Upper lobe of left lung (tissue), 6 donors: ENCODE measurements at places on chromosomes 2 and 18. TPM values are rescaled to one million over a fixed set of nuclear protein-coding genes. Genes with fewer than 3 reads are reported as not detected.
A peak's percentile ranks its signal among the peaks of the same experiment; 100 is the strongest.

DNA sequence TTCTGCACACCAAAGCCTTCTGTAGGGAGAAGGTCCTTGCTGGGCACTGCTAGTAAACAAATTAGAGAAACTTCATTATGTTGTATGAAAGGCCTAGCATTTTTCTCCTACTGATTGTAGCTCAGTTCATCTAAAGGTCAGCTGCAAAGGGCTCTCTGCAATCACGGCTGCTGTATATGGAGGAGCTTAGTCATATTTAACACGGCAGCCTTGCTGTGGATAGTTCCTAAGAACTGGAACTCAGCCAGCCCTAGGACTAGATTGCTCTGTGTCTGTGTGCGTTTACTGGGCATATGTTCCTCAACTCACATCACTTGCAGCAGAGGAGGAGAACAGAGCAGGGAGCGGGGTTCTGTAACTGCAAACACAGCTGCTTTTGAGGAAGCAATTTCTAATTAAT is 1103.9 kb upstream of the KLHL29 start:
- no peak overlapping the region for H3K4me3 ChIP-seq
- H3K4me1 ChIP-seq = no peaks in the 10 kb centered on the region
- H3K27me3 ChIP-seq = no peaks in the 10 kb centered on the region
- H3K27ac ChIP-seq = no peak overlapping the region
- DNase-seq = peak; percentile 21

DNA sequence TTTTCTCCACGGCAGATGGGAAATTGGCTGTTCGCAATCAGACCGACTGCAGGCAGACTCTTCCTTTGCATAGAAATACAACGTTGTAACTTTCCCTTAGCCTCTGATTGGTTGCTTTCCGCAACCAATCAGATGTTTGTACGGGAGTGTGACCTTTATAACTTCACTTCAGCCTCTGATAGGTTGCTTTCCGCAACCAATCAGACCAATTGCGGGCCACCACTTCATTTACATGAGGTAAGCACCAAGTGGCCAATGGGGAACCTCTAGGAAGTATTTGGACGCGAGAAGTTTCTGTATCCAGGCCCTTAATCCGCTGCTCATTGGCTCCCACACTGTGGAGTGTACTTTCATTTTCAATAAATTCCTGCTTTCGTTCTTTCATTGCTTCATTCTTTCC is 19.1 kb downstream of the SLC25A12 start:
- no peak for DNase-seq
- no peaks in the 10 kb centered on the region for H3K27me3 ChIP-seq
- H3K4me3 ChIP-seq = no peak overlapping the region
- H3K36me3 ChIP-seq = no peaks in the 10 kb centered on the region

- no peak for DNase-seq
- peaks cover 29% of the 10 kb centered on the region for H3K4me1 ChIP-seq
- no peak overlapping the region for H3K27ac ChIP-seq
- no peaks in the 10 kb centered on the region for H3K36me3 ChIP-seq
These were observed 27.8 kb upstream of the TNS1 start for GRCh38 chr2:218030409-218031195.

- no peak overlapping the region for H3K4me3 ChIP-seq
- no peak for DNase-seq
- no peak overlapping the region for H3K27ac ChIP-seq
- no peaks in the 10 kb centered on the region for H3K27me3 ChIP-seq
These were observed 56.6 kb upstream of the PPM1B start for GRCh38 chr2:44112096-44112495.

DNA sequence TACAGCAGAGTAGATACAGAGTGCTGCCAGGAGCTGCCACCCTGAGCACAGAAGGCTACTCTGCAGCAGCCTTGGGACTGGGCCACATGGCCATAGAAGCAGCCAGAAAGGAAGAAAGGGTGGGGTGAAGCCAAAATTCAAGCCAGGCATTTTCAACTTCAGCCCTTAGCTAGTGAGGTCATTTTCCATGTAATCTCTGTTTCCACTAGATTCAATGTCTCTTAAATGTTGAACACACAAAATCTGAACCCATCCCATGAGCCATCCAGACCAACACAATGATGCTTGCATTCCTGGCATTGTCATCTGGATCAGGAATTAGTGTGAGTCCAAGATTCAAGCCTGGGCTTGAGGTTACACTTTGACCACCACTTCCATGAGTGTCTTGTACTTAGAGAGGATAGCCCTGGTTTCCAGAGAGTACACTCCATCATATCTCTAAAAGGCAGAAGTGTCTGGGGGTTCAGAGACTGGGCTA is 243.6 kb downstream of the OSR1 start:
- H3K27ac ChIP-seq = no peak overlapping the region
- H3K36me3 ChIP-seq = no peaks in the 10 kb centered on the region
- no peak for DNase-seq

- H3K4me1 ChIP-seq = peaks cover 74% of the 10 kb centered on the region
- no peak for DNase-seq
- H3K4me3 ChIP-seq = no peak overlapping the region
- no peak overlapping the region for H3K27ac ChIP-seq
- no peaks in the 10 kb centered on the region for H3K36me3 ChIP-seq
These were observed 17.2 kb downstream of the PPP3R1 start for GRCh38 chr2:68235090-68235489.

DNA sequence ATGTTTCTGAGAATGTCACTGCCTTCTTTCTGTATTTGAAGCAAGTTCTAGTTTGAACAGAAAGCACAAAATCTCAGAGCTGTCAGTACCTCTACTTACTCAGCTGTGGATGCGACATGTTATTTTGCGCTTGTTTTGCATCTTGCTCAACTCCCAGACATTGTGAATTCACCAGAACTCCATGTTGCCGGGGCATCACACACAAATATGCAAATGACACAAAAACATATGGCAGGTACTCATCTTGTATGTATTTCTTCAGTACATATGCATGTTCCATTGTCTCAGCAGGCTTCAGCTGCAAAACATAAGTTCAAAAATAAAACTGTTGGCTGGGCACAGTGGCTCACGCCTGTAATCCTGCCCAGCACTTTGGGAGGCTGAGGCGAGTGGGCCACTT is 30.8 kb downstream of the ADCY3 start:
- no peaks in the 10 kb centered on the region for H3K27me3 ChIP-seq
- H3K4me3 ChIP-seq = no peak overlapping the region
- H3K27ac ChIP-seq = no peak overlapping the region
- no peak for DNase-seq

DNA sequence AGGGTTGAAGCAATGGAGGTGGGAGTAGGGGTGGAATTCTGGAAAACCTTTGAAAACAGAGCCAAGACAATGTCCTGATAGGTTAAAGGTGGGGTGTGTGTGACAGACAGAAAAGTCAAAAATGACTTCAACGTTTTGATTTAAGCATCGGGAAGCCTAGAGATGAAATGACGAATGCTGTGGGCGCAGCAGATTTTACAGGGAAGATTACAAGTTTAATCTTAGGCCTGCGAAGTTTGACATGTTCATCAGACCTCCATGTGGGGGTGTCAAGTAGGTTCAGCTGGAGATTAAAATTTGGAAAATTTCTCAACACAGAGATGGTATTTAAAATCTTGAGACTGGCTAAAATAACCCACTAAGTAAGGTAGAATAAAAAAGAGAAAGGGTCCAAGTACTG is 453.3 kb downstream of the TXNL1 start:
- H3K4me3 ChIP-seq = no peak overlapping the region
- no peaks in the 10 kb centered on the region for H3K36me3 ChIP-seq
- no peaks in the 10 kb centered on the region for H3K27me3 ChIP-seq
- H3K4me1 ChIP-seq = no peaks in the 10 kb centered on the region
- DNase-seq = no peak

- no peak for DNase-seq
- H3K27ac ChIP-seq = peak within 1 kb of the TSS; percentile 33
- H3K4me3 ChIP-seq = no peak within 1 kb of the TSS
- H3K36me3 ChIP-seq = no peaks in the 10 kb centered on the region
- H3K27me3 ChIP-seq = no peaks in the 10 kb centered on the region
- H3K4me1 ChIP-seq = peaks cover 28% of the 10 kb centered on the region
These were observed at the start of gene MGAT5 for GRCh38 chr2:134253804-134254203. Gene MGAT5 (plus strand): TSS chr2:134254072. CDS start chr2:134254404, 332 bp downstream.

GRCh38 chr2:148959745-148960144 is 78.8 kb upstream of the LYPD6B start:
- no peak overlapping the region for H3K4me3 ChIP-seq
- no peak overlapping the region for H3K27ac ChIP-seq
- H3K36me3 ChIP-seq = no peaks in the 10 kb centered on the region
- no peaks in the 10 kb centered on the region for H3K4me1 ChIP-seq
- no peak for DNase-seq
- no peaks in the 10 kb centered on the region for H3K27me3 ChIP-seq

GRCh38 chr2:177015356-177015923 is 197.2 kb upstream of the HNRNPA3 start:
- H3K27me3 ChIP-seq = no peaks in the 10 kb centered on the region
- no peaks in the 10 kb centered on the region for H3K36me3 ChIP-seq
- no peaks in the 10 kb centered on the region for H3K4me1 ChIP-seq
- H3K4me3 ChIP-seq = no peak overlapping the region

DNA sequence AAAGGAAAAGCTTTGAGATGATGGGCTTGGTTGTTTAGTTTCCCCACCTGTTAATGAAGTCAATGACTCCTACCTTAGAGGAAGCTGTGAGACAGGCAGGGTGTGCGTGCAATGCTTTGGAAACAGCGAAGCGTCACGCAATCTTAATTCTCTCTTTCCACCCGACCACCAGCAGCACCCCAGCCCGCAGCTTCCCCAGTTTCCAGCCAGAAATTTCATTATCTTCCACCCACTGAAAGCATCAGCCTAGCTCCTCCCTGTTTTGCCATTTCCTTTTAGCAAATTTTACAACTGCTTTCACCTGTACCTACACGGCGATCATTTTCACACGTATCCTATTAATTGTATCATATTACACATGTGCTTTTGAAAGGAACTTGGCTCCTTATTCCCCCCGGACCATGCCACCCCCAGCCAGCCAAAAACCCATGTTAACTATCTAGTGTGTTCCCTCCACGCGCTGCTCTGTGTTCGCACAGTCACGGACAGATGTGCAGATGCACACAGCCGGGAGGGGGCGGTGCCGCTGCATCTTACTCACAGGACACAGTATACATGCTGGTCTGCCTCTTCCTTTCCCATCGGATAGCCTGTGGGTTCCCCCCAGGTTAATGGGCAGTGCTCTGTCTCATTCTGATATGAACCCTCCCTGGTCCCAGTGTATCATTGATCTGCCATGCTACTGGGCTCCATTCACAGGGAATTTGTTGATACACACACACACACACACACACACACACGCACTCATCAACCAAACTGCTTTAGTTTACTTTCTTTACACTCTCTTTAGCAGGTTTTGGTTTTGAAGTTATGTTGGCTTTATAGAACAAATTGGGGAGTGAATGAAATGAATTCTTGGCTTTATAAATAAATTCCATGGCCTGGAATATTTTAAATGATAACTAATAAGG is 22.4 kb downstream of the CYP27C1 start:
- DNase-seq = peak; percentile 64
- no peaks in the 10 kb centered on the region for H3K27me3 ChIP-seq
- no peaks in the 10 kb centered on the region for H3K4me1 ChIP-seq
- no peak overlapping the region for H3K4me3 ChIP-seq

DNA sequence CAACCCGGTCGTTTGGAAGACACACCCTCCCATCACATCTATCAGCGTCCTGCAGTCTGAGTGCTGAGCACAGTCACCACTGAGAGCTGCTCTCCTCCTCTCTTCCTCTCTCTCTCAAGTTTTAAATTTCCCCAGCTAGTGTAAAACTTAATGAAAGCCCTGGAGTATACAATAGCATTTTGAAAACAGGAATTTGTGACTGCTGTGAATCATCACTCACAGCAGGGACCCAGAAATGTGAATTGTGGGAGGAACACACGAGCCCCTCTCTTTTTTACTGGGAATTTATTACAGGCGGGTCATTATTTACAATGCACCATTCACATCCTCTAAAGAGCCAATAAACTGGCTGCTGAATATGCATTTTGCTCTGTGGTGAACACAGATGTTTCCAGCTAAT is 185.0 kb upstream of the SMIM21 start:
- no peak overlapping the region for H3K27ac ChIP-seq
- DNase-seq = no peak
- no peaks in the 10 kb centered on the region for H3K27me3 ChIP-seq
- no peak overlapping the region for H3K4me3 ChIP-seq
- H3K4me1 ChIP-seq = no peaks in the 10 kb centered on the region

DNA sequence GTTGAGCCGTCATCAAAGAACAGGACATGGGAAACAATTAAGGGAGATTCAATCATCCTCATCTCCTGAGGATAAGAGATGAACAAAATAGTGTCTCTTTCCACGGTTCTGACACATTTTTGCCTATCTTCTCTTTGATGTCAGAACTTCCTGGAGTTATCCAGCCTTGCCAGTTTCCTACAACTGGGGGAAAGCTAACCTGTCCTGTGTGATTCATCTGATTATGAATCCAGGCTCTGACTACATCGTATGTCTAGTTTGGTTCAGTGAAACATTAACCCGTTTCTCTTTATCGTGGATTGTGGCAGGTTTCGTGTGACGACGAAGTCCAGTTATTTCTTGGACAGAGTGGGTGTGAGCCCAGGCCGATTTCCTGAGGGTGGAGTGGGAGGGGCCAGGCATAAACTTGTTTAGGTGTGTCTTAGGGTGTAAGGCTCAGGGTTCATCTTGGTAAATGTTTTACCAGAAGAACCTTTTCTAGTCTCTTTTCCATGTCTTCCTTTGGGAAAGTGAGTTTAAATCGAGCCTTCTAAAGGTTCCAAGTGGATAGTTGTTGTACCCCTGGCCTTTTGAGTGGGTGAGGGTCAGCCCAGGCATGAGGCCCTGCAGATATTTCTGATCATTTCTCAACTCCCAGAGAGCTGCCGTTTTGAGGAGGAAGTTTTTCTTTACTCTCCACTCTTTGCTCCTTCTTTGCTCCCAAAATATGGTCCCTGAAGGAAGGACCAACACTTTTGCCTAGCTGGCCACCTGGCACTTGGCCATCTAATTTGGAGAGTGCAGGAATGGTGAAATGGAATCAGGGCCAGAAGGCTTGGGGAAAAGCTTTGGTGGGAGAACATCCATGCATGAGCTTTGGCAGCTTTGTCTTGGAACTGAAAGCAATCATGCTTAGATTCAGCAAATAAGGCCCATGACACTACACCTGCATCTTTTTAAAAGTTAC is 50.4 kb upstream of the FZD5 start:
- H3K27ac ChIP-seq = no peak overlapping the region
- no peak for DNase-seq
- H3K4me1 ChIP-seq = no peaks in the 10 kb centered on the region
- no peak overlapping the region for H3K4me3 ChIP-seq

Gene SUPT7L
- 28.9 TPM for total RNA-seq

Gene ANKRD53
- 0.26 TPM for total RNA-seq

Gene RSAD2
- total RNA-seq = 10.3 TPM

Gene INO80C
- 21.0 TPM for total RNA-seq

Gene BUB1
- total RNA-seq = 4.1 TPM

Gene NAT8
- not detected for total RNA-seq

Gene SH3RF3
- 4.1 TPM for total RNA-seq

Gene UGT1A10
- total RNA-seq = not detected

Gene SFT2D3
- 9.7 TPM for total RNA-seq

Gene IL1RL1
- total RNA-seq = 203 TPM

Gene PAX8
- total RNA-seq = 1.5 TPM

Gene STARD6
- not detected for total RNA-seq
